ENCODE measurements at places on chromosomes 6 and 20. TPM values are rescaled to one million over a fixed set of nuclear protein-coding genes. Genes with fewer than 3 reads are reported as not detected.

C20orf144 gene
- 119 TPM for total RNA-seq

NMBR gene
- total RNA-seq, result 2.2 TPM

RGS17 gene
- 4.5 TPM for total RNA-seq

STX11 gene
- 9.5 TPM for total RNA-seq

LRRC1 gene
- 36.5 TPM for total RNA-seq

CGA gene
- not detected for total RNA-seq

FAM83B gene
- 1.6 TPM for total RNA-seq

CDC5L gene
- 20.3 TPM for total RNA-seq

TREM2 gene
- total RNA-seq, result 2.2 TPM

DTNBP1 gene
- total RNA-seq, result 22.6 TPM

IPCEF1 gene
- 3.6 TPM for total RNA-seq

PNISR gene
- 173 TPM for total RNA-seq

TFAP2B gene
- 0.19 TPM for total RNA-seq

KHDC1 gene
- total RNA-seq, result 4.8 TPM

FAM217A gene
- 13.0 TPM for total RNA-seq

FOXF2 gene
- total RNA-seq, result 3.3 TPM

SLC12A5 gene
- 9.2 TPM for total RNA-seq

HMGCLL1 gene
- total RNA-seq, result 9.2 TPM

SNAP91 gene
- 32.9 TPM for total RNA-seq

MRPS18B gene
- 49.5 TPM for total RNA-seq

SAPCD1 gene
- total RNA-seq, result 10.4 TPM

SDCBP2 gene
- 6.4 TPM for total RNA-seq

SMPD2 gene
- 29.9 TPM for total RNA-seq

SRMS gene
- total RNA-seq, result 0.19 TPM

CENPB gene
- total RNA-seq, result 32.2 TPM

CRYBG1 gene
- 7.8 TPM for total RNA-seq

FKBP1C gene
- 0.47 TPM for total RNA-seq

ECT2L gene
- total RNA-seq, result 0.19 TPM

ELOVL2 gene
- total RNA-seq, result 25.0 TPM

GPLD1 gene
- 10.7 TPM for total RNA-seq

TCF19 gene
- 3.7 TPM for total RNA-seq

GCNT2 gene
- 28.0 TPM for total RNA-seq

HAO1 gene
- total RNA-seq, result not detected

SLC17A1 gene
- total RNA-seq, result 0.99 TPM

KCNQ5 gene
- total RNA-seq, result 1.1 TPM

SMOC2 gene
- 78.4 TPM for total RNA-seq

CYP39A1 gene
- 14.1 TPM for total RNA-seq

BHLHE23 gene
- total RNA-seq, result 6.6 TPM

ME1 gene
- total RNA-seq, result 37.2 TPM

CRISP3 gene
- total RNA-seq, result 0.12 TPM

LY6G6C gene
- total RNA-seq, result 0.39 TPM

RSPO3 gene
- total RNA-seq, result 1.5 TPM

FKBP5 gene
- 156 TPM for total RNA-seq

ANKEF1 gene
- total RNA-seq, result 32.4 TPM

COL9A3 gene
- total RNA-seq, result 19.1 TPM

RAMACL gene
- 1.7 TPM for total RNA-seq

PPP1R14C gene
- 22.4 TPM for total RNA-seq

NCOA3 gene
- 32.5 TPM for total RNA-seq

HSPA1B gene
- 204 TPM for total RNA-seq

RAB32 gene
- 31.3 TPM for total RNA-seq

MYMX gene
- total RNA-seq, result 0.87 TPM

TFAP2D gene
- not detected for total RNA-seq

INSM1 gene
- total RNA-seq, result 2.8 TPM

ZSCAN16 gene
- total RNA-seq, result 4.4 TPM

AGER gene
- total RNA-seq, result 5.8 TPM

Measured in testis (tissue), 5 donors.